A549 (cell line): ENCODE measurements at places on chromosomes 11 and 22. TPM values are rescaled to one million over a fixed set of nuclear protein-coding genes. Genes with fewer than 3 reads are reported as not detected.

DNA sequence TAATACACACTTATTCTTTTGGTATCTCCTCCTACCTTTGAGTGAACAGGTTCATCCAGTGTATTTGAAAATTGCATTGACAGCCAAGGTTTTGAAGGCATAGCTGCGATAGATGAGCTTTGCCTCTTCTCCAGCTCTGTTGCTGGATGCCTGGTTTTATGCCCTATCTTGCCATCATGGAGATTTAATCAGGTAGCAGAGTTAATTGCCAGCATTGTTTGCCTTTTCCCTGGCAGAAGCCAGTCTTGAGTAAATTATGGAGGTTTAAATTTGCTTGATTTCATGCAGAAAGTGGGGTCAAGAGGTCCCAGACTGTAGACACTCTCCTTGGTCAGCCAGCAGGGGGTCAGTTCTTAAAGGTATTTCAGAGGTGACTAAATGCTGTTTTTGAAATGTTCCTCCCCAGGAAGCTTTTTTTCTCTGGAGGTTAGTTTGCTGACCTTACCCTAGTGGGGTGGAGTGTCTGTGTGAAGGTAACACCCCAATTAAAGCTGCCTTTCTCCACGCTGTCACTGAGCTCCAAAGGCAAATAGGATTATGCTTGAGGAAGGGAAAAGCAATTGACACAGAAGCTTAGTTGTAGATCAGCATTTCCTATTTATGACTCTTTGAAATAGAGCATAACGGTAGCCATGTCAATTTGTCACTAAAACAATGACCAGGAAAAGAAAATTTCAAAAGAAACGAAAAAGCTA, 96.0 kb downstream of the EXT2 start:
- DNase-seq, result no peak

DNA sequence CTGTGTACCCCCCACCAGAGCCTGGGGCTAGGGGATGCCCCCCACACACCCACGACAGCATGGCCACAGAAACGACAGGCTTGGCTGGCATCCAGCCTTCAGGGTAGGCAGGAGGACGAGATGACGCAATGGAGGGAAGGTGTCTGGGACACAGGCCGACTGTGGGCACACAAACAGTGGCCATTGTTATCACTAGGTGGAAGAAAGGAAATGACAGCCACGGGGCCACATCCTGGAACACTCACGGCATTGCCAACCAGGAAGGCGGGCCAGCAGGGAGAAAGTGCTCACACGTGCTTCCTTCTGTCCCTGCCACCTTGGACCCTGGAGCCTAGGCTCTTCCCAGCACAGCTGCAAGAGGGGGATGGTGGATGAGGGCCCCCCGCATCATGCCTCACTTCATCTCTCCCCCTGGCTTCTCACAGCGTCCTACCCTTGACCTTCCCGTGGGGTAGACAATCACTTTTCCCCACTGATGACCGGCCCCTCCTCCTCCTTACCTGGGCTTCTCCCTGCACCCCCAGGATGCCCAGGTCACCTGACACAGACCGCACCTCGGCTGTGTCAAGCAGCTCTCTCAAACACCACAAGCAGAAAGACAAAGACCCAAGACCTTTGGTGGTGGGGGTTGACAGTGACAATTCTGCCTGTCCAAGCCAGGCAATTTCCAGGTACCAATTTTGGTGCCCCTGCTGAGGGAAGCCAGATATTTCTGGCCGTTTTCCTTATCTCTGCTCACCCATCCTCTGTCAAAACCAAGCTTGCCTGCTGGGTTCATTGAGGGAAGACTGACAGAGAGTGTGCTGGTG, 8.6 kb downstream of the PLA2G6 start:
- DNase-seq, result no peak

- DNase-seq, result no peak
Measured at GRCh38 chr11:69342588-69343330, 48.8 kb downstream of the MYEOV start.

DNA sequence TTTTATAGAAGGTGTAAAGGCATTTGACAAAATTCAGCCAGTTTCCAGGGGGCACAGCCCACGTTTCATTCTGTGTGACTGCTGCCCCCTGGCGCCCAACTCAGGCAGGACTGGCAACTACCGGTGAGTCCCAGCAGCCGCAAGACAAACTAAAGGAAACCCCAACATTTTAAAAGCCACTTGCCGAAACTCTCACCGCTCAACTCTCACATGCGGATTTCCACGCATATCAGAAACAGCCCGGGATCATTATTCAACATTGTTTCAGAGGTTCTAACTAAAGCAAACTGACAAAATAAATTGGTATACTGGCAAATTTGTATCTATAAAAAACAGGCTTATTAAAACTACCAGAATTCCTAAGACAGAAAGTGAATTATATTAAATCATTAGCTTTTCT, 48.2 kb downstream of the MORC2 start:
- DNase-seq, result peak; percentile 67

GRCh38 chr22:29596408-29596807, 7.0 kb upstream of the NF2 start:
- DNase-seq, result no peak

GRCh38 chr22:40678493-40679248, 613 bp upstream of the MCHR1 start:
- no peak for DNase-seq

DNA sequence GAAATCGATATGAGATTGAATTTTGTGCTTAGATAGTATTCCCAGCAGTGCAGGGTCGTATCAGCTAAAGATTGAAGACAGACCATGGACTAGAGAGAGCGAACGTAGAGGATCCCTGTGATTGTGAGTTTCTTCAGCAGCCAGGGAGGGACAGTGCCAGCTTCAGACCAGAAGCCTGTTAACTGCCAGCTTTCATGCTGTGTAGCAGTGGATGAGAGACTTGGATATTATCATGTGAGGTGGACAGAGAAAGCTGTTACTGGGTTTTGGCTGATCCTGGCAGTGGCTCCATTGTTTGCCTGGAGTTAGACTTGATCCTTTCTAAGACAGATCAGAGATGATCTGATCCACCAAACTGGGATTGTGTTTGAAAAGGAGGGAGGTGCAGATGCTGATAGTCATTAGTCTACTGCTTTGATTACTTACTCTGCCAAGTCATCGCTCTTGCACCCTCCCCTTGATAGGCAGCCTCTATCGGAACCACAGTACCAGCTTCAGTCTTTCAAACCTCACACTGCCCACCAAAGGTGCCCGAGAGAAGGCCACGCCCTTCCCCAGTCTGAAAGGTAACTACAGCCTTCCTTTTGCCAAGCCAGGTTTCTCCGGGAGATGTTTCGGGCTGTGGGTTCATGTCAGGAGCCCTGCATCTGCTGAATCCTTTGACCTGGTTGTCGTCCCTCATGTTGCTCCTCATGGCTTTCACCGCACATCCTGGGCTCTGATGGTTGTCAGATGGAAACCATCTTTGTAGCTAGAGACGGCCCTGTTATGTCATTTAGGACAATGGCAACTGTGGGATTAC, 16.2 kb downstream of the MADD start:
- DNase-seq, result no peak

GRCh38 chr11:63583357-63583677, 20.1 kb upstream of the PLAAT2 start:
- no peak for DNase-seq

DNA sequence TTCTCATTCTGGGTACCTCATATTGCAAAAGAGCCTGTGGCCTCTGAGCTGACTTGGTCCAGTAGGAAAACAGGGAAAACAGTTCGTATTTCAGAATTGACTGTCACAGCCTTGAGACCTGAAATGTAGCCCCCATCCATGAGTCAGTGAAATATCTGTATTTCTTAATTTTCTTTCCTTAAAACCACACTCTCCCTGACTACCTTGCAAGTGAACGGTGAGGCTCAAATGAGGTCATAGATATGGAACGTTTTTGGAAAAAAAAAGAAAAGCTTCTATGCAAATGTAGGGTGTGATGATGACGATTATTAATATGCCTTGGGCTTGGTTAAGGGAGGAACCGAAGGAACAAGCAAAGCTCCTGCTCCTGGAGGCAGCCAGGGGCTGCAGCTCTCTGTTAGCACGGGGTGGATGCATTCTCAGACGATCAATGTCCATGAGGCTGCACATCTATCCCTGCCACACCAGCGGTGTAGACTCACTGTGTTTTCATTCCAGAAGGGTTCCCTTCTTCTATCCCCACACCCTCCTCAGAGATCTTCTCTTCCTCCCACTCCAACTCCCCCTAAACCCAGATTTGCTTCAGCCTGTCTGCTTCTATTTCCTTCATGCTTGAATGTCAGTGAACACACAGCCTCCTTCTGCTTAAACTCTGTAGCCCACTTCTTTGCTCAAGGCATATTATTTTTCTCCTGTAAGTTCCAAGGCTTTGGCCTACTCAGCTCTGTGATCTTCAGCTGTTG, 29.2 kb upstream of the SCN3B start:
- no peak for DNase-seq

DNA sequence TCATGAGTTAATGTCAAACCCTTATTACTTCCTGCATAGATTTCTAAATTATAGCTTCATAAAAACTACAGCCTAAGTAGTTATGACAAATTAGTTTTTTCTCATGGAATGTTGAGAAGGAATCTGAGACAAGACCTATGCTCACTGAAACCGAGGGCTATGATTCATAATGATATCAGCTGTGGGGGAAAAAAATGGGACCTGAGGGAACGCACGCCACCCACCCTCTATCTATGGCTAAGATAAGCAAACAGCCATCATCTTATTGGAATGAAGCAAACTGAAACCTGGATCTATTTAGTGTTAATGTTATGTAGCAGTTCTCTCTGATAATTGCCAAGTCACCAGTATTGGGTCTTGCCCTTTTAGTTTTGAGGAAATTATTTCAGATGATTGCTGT, 906.9 kb upstream of the RAG2 start:
- no peak for DNase-seq

DNA sequence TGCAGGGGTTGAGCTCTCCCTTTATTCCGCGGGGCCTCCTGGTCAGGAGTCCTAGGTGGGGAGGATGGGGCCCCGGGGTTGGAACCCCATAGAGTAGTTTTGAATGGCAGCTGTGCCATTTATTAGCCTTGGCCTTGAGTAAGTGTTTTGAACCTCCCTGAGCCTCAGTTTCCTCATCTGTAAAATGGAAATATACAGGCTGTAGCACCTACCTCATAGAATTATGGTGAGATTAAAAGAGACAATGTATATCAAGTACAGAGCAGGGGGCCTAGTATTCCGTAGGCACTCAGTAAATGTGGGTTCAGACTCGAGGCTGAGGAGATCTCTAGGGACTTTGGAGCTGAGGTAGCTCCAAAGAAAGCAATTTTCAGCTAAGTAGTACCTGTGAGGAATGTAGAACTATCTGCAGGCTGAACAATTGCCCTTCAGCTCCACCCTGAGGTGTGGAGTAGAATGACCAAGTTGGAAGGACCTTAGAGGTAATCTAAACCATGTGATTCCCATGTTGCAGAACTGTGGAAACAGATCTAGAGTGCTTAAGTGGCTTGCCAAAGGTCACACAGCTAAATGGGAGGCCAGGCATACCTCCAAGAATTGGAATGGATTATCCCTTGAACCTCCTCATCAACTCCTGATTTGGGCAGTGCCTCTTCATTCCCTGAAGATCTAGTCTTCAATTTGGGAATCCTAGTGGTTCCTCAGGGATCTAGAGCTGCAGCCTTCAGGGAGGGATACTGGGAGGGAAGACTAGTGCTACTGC, 682 bp downstream of the PGAP2 start:
- peak; percentile 91 for DNase-seq

- DNase-seq, result peak; percentile 52
Measured at GRCh38 chr11:126484266-126484665, 128.8 kb downstream of the ST3GAL4 start.

DNA sequence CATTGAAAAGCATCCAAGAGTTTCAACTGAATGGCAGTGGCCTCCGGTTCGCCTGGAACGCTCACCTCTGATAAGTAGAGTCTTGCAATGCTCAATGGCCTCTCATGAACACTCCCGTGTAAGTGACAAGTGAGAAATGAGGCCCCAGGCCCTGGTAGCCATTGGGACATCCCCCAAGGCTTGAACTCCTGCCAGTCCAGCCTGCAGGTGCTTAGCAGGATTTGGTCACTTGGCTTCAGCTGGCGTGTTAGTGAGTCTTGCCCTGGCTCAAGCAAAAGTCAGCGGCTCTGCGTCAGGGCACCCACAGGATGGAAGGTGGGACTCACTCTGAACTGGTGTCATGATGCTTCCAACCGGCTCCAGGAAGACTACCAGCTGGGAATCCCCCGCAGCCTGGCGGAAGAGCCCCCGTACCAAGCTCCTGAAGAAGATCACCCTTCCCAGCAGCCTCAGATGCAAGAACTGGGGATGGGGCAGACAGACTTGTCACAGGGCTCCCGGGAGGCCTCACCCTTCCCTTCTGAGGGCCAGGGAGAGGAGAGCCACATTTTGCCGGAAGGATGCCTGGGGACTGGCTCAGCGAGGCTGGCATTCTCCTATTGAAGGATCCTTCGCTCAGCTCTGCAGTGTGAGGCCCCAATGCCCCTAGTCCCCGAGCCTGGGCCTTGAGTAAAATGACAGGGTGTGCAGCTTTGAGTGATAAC, 19.3 kb downstream of the MB start:
- no peak for DNase-seq

DNA sequence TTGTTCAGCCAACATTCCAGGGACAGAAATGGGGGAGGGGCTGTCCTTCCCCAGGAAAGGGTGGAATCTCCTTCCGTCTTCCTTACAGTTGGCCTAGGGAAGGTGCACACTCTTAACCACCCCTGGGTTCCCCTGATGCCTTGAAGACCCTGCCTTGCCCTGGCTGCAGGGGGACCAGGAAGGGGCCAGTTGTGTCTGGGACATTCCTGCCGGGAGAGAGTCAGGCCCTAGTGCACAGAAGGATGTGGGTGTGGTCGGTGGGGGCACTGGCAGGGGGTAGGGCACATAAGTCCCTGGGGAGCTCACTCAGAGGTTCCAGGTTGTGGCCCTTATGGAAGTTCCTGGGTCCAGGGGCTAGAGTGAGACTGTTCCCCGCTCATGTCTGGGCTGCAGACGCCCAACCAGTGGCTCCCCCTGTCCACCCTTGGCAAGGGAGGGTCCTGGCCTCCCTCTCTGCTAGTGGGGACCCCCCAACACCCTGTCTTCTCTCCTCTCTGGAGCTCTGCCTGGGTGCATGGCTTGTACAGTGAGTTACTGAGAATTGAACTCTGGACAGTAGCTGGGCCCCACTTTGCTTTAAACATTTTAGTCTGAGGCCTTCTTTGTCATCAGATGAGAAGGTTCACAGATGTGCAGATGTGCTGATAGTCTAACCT, 2.0 kb upstream of the APOBEC3A start:
- DNase-seq, result no peak

GVQW3 gene
- 2.9 to 4.0 TPM (median 3.8 TPM) in 3 replicates for polyA plus RNA-seq

DEFB131B gene
- polyA plus RNA-seq, result not detected in 3 replicates

MOGAT2 gene
- not detected in 3 replicates for polyA plus RNA-seq

BAIAP2L2 gene
- polyA plus RNA-seq, result 4.3 to 4.7 TPM (median 4.5 TPM) in 3 replicates

RAG2 gene
- not detected in 3 replicates for polyA plus RNA-seq

FADS3 gene
- 36.3 to 43.5 TPM (median 42.9 TPM) in 3 replicates for polyA plus RNA-seq

TRIM51 gene
- polyA plus RNA-seq, result not detected in 3 replicates

KLHL35 gene
- 0.56 to 0.72 TPM (median 0.69 TPM) in 3 replicates for polyA plus RNA-seq

MAPK8IP1 gene
- 5.4 to 5.8 TPM (median 5.7 TPM) in 3 replicates for polyA plus RNA-seq
